ENCODE measurements at places on chromosomes 4 and X.

GRCh38 chr4:53039741-53040458 is 177.8 kb downstream of the RASL11B start:
- DNase-seq = no peak

GRCh38 chr4:42306221-42307109 is 90.8 kb upstream of the SHISA3 start:
- DNase-seq = no peak

DNA sequence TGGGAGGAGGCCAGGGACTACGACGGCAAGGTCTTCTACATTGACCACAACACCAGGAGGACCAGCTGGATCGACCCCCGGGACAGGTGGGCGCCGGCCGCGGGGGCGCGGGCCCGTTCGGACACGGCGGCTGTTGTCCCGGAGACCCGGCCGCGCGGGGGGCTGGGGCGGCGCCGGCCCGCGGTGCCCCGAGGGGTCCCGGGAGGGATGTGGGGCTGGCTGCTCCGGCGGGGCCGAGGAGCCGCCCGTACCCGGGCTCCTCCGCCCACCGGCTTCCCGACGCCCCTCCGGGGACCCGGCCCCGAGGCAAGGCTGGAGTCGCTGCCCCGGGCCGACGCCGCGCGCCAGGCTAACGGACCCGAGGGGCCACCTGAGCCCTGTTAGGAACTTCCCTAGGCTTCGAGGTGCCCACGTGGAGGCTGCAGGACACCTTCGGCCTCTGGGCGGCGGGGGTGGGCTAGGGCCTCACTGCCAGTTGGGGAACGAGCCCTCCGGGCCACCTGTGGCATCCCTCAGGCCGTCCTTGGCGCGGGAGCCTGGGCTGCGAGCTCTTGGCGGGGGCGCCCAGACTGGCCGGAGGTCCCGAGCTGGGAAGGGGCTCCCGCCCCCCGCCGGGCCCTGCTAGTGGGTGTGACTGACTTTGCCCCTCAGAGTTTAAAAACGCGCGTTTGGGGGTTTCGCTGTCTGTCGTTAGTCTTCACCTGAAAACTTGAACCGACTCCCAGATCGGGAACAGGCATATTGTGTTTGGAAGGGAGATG is 660 bp downstream of the WWC2 start:
- no peak for DNase-seq

DNA sequence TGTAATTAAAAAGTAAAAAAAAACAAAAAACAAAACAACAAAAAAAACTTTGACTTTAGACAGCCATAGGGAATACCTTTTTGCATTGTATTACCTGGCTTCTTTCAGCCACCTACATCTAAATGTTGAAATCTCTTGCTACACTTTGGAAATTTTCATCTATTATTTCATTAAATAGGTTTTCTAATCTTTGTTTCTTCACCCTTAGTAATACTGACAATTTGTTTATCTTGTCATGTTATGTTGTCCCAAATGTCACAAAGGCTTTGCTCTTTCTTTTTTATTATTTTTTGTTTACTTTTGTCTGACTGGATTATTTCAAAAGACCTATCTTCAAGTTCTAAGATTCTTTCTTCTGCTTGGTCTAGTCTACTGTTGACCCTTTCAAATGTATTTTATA is 7.5 kb downstream of the PF4 start:
- no peak for DNase-seq

- no peak for DNase-seq
These were observed 245.6 kb downstream of the LDB2 start for GRCh38 chr4:16652732-16653305.

DNA sequence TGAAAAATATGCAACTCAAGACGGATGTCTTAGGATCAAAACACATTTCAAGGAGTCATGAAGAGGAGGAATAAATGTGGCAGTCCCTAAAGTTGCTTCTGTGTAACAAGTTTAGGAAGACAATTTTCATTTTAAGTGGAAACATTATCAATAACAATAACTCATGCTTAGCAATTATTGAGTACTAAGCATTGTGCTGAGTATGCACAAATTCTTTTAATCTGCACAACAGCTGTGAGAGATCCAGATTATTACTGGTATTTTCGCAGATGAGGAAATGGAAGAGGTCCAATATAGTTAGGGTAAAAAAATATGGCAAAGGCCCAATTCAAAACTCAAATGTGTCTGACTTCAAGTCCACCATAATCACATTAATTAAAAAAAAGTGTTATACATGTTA is 2.9 kb upstream of the TEX13B start:
- DNase-seq = no peak

- no peak for DNase-seq
These were observed 11.7 kb downstream of the PHEX start for GRCh38 chrX:22043872-22044271.
